ENCODE measurements at places on chromosomes 2 and 18.

- DNase-seq, result no peak
These were observed 10.7 kb downstream of the MRPL44 start for GRCh38 chr2:223967981-223968380.

- DNase-seq, result no peak
These were observed 81.2 kb downstream of the GATA6 start for GRCh38 chr18:22250591-22250996.

GRCh38 chr18:45525301-45525700, 90.0 kb upstream of the SLC14A2 start:
- no peak for DNase-seq

DNA sequence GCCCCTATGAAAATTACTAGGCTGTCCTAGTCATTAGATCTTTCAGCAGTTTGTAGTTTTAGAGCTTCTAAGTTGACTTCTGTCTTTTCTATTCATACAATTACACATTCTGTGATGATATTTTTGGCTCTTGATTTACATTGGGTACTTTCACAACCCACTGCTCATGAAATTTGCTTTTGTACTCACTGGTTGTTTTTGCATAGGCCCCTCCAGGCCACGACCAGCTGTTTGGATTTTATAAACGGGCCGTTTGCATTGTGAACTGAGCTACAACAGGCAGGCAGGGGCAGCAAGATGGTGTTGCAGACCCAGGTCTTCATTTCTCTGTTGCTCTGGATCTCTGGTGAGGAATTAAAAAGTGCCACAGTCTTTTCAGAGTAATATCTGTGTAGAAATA, 193.8 kb downstream of the RPIA start:
- no peak for DNase-seq

- DNase-seq, result no peak
These were observed 17.5 kb downstream of the REEP1 start for GRCh38 chr2:86319700-86320580.

- no peak for DNase-seq
These were observed 66.5 kb upstream of the NEUROD1 start for GRCh38 chr2:181746844-181747243.

DNA sequence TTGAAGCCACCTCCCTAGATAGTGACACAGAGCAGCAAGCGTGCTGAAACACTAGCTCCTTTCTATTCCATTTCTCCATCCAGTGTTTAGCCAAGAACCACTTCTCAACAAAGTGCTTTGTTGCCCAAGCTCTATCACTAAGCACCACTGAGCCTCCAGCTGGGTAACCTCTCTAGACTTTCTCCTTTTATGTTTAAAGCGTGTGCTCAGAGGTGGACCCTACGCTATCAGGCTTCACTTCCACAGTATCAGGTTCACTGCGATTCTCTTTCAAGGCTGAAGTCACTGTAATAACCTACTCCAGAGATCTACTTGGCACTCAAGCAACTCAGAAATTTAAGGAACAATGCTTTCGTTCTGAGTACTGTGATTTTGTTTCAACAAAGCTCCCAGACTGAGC, 197.9 kb downstream of the LNPK start:
- no peak for DNase-seq

- no peak for DNase-seq
These were observed 10.3 kb downstream of the HS1BP3 start for GRCh38 chr2:20640411-20641122.

DNA sequence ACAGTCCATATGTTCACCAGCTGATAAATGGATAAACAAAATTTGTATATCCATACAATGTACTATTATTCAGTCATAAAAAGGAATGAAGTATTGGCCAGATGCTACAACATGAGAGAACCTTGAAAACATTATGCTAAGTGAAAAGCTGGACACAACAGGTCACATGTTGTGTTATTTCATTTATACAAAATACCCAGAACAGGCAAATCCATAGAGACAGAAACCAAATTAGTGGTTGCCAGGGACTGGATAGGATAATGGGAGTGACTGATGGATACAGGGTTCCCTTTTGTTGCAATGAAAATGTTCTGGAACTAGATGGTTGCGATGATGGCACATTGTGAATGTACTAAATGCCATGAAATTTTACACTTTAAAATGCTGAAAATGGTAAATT, 10.2 kb upstream of the PCARE start:
- no peak for DNase-seq

DNA sequence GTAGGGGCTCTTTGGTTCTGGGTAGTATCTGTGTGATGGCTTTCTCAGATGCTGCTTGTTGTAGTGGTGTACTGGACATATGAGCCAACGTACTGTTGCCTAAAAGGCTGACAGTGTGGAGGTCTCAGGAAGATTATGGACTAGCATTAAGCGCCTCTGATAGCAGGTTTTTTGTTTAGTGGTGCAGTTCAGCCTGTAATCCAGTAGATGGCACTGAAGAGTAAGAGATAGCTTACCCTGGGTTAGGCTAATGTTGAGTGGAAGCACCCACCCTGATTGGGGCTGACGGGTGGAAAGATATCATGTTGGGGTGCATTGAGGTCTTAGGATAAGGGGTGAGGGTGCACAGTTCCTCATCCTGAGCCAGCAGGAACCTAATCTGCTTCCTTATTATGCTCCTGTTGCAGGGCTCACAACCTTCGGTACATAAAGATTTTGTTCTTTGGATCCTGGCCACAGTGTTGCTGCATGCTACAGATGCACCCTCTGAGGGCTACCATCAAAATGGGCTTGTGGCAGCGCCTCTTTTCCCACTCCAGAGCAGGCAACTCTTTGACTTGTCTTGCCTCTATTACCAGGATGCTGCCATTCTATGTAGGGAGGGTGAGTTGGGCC, 79.6 kb downstream of the MSTN start:
- peak; percentile 4 for DNase-seq

- DNase-seq, result no peak
These were observed 40.5 kb upstream of the RTN4 start for GRCh38 chr2:55090702-55091101.

DNA sequence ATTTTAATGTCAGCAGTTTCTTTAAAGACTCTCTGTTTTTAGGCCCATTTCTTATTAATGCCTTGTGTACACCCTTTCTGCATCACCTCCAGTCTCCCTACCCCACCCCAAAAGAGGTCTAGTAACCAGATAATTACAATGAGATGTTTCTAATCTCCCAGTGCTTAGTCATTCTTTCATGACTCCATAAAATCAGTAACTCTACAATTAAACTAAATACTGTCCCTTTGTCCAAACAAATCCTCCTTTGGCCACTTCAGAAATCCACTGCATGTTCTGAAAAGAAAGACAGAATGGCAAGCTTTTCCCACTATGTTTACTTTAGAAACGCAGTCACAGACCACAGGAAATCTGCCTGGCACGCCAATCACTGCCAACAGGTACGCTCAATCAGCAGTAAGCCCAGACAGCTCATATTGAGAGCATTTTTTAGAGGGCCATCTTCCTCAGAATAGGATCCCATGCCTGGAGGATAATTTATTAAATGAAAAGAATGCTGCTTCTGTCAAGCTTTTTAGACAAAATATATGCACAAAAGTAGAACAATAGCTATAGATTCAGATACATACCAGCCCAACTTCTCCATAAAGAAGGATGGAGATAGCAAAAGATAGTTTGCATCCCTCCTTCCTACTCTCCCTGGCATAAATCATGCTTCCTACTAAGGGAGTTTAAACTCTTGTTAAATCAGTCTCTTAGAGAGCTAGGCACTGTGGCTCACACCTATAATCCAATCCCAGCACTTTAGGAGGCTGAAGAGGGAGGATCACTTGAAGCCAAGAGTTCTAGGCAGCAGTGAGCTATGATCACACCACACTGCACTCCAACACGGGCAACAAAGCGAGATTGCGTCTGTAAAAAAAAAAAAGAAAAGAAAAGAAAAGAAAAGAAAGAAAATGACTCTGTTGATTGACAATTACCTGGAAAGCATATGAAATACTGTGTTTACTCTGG, 14.6 kb downstream of the CLASP1 start:
- DNase-seq, result peak; percentile 46

- DNase-seq, result no peak
These were observed 160.4 kb upstream of the FOSL2 start for GRCh38 chr2:28232295-28232694.

DNA sequence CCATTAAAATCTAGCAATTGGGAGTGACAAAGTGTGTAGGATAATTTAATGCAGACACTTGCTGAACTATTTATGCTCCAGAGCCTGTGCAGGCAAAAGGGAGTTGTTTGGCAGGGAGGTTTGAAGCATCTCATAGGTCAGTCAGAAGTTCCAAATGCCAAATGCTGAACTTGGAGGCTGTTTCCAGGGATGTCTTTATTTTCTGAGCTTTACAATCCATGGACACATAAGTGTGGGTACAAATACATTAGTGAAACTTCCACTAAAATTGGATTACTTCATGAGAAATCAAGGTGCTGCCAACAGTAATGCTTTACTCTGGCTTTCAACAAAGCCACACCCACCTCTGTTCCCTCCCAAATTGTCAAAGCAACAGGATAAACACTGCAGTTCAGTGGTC, 422.1 kb upstream of the SETBP1 start:
- DNase-seq, result no peak

- DNase-seq, result peak; percentile 47
These were observed 471.0 kb upstream of the PIK3C3 start for GRCh38 chr18:41484069-41484468.

DNA sequence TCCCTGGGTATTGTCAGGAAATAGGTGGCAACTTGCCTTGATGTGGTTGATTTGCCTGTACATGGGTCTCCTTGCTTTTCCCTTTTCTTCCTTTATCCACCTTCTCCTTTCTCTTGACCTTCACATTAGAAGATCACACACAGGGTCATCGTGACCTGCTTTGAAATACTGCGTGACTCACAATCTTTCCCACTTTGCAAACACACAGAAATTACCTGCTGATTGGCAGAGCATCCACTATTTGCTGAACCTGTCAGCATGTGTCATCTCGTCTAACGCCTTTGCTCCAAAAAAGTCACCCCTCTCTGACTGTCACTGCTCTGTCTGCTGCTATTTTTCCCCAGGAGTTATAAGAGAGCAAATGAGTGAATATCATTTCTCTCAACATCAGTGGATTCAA, 60.8 kb downstream of the MYO3B start:
- DNase-seq, result no peak

DNA sequence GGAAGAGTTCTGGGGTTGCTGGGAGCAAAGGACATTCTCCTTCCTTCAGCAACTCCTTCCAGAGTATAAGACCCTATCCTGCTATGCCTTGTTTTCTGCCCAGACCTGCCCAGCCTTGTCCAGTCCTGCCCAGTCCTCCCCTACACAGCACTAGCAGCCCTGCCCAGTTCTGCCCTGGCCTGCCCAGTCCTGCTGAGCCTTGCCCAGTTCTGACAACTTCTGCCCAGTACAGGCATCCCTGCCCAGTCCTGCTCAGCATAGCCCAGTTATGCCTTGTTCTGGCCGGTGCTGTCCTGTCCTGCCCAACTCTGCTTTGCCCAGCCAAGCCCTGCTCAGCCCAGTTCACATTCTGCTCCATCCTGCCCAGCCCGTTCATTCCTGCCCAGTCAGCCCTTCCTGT, 44.9 kb upstream of the ALK start:
- DNase-seq, result no peak

DNA sequence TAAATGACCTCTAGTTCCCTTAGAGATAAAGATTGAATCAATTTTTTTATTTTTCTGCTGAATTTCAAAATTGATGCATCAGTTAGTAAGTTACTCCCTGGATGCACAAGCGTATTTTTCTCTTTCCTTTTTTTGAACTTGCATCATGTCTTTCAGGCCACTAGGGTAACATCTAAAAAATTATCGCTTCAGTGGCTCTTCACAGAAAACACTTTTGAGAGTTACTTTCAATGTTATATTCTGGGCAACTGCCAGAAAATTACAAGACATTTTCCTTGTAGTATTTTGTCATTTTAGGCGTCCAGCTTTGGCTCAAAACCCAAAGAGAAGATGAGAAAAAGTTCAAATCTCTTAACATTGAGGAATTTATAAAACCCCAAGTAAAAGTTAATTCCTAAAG, 59.8 kb downstream of the DSEL start:
- no peak for DNase-seq

DNA sequence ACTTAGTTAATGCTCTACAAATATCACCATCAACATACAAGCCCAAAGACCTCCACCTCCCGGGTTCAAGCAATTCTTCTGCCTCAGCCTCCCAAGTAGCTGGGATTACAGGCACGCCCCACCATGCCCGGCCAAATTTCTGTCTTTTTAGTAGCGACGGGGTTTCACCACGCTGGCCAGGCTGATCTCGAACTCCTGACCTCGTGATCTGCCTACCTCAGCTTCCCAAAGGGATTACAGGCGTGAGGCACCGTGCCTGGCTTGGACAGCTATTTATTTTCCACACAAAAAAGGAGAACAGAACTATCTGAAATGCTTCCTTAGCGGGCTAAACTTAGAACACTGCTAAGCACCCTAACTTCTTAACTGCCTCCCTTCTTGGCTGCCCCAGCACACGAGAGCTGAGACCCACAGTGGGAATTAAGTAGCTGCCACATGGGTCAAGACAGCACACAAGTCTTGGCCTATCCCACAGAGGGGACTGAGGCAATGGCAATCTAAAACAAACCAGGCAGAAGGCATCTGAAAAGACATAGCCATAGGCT, 24.8 kb downstream of the CYTIP start:
- DNase-seq, result no peak

GRCh38 chr2:210442878-210443277, 33.7 kb downstream of the LANCL1 start:
- no peak for DNase-seq

DNA sequence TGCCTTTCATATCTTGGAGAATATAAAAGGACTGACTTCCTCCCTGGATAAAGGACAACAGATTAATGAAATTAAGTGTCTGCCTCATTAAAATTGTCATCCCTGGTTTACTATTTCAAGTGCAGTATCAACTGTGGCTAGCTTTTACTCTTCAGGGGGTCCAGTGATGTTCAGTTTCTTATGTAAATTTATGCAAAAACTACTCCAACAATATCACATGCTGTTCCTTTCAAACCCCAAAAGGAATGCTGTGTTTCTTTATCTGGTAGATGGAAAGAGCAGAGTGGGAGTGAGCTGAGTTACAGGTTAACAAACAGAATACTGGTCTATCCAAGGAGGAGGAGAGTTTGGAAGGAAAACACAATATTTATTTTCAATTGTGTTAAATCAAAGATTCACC, 283.7 kb upstream of the VWC2L start:
- DNase-seq, result no peak

DNA sequence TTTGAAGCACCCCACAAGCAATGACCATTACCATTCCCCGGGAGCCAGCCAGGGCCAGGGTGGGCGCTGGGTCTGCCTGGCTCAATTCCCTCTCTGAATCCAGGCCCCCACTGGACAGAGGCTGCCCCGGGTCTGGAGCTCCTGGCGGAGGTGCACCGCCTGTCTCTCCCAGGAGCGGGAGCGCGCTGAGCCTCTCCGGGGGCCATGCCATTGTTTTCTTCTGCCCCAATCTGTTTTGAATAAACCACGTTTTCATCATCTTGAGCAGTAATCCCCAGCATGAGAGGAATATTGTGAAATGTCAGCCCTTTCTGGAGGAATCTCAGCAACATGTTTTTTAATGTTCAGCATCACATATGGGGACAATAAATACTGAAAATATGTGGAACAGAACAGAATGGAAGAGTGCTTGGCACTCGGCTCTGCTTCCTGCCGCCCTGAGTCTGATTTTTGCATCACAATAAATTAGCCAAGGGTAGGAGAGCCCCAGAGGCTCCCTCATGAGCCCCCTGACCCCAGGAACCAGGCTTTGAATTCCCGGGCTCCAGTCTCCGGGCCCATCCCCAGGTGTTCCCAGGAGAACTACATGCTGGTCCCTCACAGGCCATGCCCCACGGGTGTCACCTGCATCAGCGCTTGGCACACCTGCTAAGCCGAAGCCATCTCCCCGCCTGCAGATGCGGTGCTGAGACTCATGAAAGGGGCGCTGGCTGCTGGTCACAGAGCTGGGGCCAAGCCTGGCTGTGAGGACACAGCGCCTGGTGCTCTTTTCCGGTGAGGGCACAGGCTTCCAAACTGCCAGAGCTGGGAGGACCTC, 88.8 kb downstream of the INHBB start:
- DNase-seq, result no peak

Data from NCI-H2081 (cell line).